ENCODE measurements at places on chromosomes 7 and 10. TPM values are rescaled to one million over a fixed set of nuclear protein-coding genes. Genes with fewer than 3 reads are reported as not detected.

- no peak overlapping the region for H3K27ac ChIP-seq
- no peaks in the 10 kb centered on the region for H3K4me1 ChIP-seq
- DNase-seq = no peak
- H3K4me3 ChIP-seq = no peak overlapping the region
- no peaks in the 10 kb centered on the region for H3K36me3 ChIP-seq
Measured at GRCh38 chr10:118258285-118258684, 83.8 kb downstream of the FAM204A start.

DNA sequence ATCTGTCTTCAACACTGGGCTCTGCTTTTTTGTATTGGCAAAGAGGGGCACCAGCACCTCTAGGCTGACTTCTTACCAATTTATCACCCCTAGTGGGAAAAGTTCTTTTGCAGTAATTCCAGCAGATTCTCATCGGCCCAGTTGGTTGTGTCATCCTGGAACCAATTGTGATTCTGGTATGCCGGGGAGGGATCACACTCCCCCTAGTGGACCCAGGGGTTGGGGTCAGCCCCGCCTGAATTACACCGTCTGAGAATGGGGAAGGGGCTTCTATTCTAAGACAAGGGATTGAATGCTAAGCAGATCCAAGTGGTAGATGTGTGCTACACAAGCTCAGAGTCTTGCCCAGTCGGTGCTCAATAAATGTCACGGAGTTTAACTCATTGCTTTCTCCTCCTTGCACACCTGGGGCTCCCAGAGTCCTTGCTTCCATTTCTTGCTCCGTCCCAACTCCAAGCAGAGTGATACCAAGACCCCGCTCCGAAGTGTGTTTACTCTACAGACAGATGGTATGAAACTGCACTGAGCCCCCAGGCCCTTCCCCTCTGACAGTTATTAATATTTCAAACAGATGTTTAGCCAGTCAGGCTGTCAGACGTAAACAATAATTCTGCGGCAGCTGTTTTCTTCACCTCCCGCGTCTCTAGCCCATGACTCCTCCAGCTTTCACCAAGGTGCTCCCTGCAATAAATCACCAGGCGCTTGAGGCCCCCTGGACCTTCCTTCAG, 71.9 kb downstream of the C10orf105 start:
- H3K4me1 ChIP-seq = no peaks in the 10 kb centered on the region
- no peaks in the 10 kb centered on the region for H3K27me3 ChIP-seq
- H3K27ac ChIP-seq = no peak overlapping the region
- H3K36me3 ChIP-seq = no peaks in the 10 kb centered on the region
- no peak for DNase-seq
- H3K4me3 ChIP-seq = no peak overlapping the region

- H3K4me3 ChIP-seq = no peak overlapping the region
- no peaks in the 10 kb centered on the region for H3K4me1 ChIP-seq
- no peak overlapping the region for H3K27ac ChIP-seq
Measured at GRCh38 chr7:145212050-145212449, 376.2 kb upstream of the TPK1 start.

GRCh38 chr7:28301148-28301641, 111.1 kb upstream of the CREB5 start:
- H3K27me3 ChIP-seq = no peaks in the 10 kb centered on the region
- no peaks in the 10 kb centered on the region for H3K4me1 ChIP-seq
- H3K27ac ChIP-seq = no peak overlapping the region
- H3K36me3 ChIP-seq = no peaks in the 10 kb centered on the region
- no peak overlapping the region for H3K4me3 ChIP-seq
- DNase-seq = peak; percentile 11

- no peaks in the 10 kb centered on the region for H3K4me1 ChIP-seq
- H3K36me3 ChIP-seq = no peaks in the 10 kb centered on the region
- no peak overlapping the region for H3K4me3 ChIP-seq
- H3K27me3 ChIP-seq = no peaks in the 10 kb centered on the region
- peak; percentile 18 for DNase-seq
Measured at GRCh38 chr7:97215556-97215955, 98.1 kb downstream of the SDHAF3 start.

Gene INSYN2A
- not detected for total RNA-seq

Gene GNGT1
- not detected for total RNA-seq

Gene ASB10
- total RNA-seq = not detected

Measured in A673 (cell line).